ENCODE measurements at places on chromosomes 1 and 21.

GRCh38 chr21:25191141-25191540 lies 416.1 kb downstream of the MRPL39 start:
- H3K27ac ChIP-seq, result no peak overlapping the region
- no peak overlapping the region for H3K4me3 ChIP-seq
- H3K36me3 ChIP-seq, result no peaks in the 10 kb centered on the region
- H3K4me1 ChIP-seq, result no peaks in the 10 kb centered on the region
- DNase-seq, result no peak
- no peaks in the 10 kb centered on the region for H3K27me3 ChIP-seq

DNA sequence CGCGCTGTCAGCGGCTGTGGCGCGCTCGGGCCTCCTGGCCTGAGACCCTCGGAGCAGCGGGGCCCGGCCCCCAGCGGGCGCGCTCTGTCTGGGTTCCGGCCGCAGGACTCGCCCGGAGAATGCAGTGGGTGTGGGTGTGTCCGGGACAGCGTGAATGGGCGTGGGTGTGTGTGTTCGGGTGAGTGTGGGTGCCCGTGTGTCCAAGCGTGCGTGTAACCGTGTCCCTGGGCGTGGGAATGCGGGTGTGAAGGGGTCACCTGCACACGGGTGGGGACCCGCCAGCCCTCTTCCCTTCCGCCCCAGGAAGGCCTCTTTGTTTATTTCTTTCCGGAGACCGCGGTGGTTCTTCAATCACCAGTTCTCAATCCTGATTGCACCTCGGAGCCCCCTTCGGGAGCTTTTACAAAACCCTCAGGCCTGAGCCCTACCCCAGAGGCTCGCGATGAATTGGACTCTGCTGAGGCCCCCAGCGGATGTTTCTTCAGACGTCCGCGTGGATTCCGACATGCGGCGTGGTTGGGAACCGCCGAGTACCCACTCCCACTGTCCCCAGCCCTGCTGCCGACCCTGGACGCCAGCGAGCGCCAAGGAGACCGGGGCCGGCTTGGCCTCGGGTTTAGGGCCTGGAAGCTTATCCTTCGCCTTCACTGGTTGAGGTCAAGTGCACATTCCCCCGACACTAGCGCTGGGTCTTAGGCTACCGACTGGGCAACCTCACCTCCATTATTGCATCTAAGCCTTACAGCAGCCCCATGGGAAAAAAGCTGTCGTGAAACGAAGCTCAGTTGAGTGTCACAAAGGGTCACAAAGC lies 19.3 kb downstream of the SERTAD4 start:
- peak overlapping the region; percentile 39 for H3K4me3 ChIP-seq
- peak; percentile 80 for DNase-seq
- H3K4me1 ChIP-seq, result peaks cover 3% of the 10 kb centered on the region
- H3K27ac ChIP-seq, result peak overlapping the region; percentile 91

GRCh38 chr1:38102636-38103035 lies 56.0 kb upstream of the POU3F1 start:
- no peaks in the 10 kb centered on the region for H3K27me3 ChIP-seq
- H3K4me1 ChIP-seq, result no peaks in the 10 kb centered on the region
- H3K36me3 ChIP-seq, result no peaks in the 10 kb centered on the region
- DNase-seq, result no peak
- H3K27ac ChIP-seq, result no peak overlapping the region

- no peak for DNase-seq
- no peak overlapping the region for H3K27ac ChIP-seq
Observed at GRCh38 chr1:230910755-230911117, 42.4 kb upstream of the C1orf198 start.

DNA sequence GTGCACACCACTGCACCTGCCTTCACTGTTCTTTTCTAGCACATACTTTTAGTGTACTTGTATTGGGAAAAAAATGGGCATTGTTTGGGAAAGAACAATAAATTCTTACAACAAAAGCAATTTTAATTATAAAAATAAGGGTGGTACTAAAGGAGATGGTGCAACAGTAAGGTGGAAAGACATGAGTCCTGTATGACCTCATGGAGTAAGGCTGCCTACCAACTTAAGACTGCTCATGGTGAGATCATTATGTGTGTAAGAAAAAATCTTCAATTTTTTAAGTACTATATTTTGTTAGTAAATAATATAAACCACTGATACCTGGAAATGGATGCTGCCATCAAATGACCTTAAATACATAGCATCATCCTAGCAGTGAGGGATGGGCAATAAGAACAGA lies 29.6 kb upstream of the PHGDH start:
- H3K4me1 ChIP-seq, result peaks cover 10% of the 10 kb centered on the region
- H3K36me3 ChIP-seq, result no peaks in the 10 kb centered on the region
- no peak overlapping the region for H3K4me3 ChIP-seq
- no peak for DNase-seq
- H3K27me3 ChIP-seq, result no peaks in the 10 kb centered on the region

- no peak overlapping the region for H3K27ac ChIP-seq
- H3K36me3 ChIP-seq, result no peaks in the 10 kb centered on the region
- no peak for DNase-seq
- H3K4me3 ChIP-seq, result no peak overlapping the region
Observed at GRCh38 chr1:63590166-63590560, 3.0 kb upstream of the PGM1 start.

GRCh38 chr21:26185021-26185420 lies 14.5 kb upstream of the APP start:
- no peaks in the 10 kb centered on the region for H3K4me1 ChIP-seq
- H3K4me3 ChIP-seq, result no peak overlapping the region
- no peak for DNase-seq
- no peak overlapping the region for H3K27ac ChIP-seq
- H3K27me3 ChIP-seq, result no peaks in the 10 kb centered on the region
